ENCODE measurements at places on chromosomes 7 and 10.

- DNase-seq: no peak
Observed at GRCh38 chr7:23276947-23277346, 22.2 kb upstream of the MALSU1 start.

DNA sequence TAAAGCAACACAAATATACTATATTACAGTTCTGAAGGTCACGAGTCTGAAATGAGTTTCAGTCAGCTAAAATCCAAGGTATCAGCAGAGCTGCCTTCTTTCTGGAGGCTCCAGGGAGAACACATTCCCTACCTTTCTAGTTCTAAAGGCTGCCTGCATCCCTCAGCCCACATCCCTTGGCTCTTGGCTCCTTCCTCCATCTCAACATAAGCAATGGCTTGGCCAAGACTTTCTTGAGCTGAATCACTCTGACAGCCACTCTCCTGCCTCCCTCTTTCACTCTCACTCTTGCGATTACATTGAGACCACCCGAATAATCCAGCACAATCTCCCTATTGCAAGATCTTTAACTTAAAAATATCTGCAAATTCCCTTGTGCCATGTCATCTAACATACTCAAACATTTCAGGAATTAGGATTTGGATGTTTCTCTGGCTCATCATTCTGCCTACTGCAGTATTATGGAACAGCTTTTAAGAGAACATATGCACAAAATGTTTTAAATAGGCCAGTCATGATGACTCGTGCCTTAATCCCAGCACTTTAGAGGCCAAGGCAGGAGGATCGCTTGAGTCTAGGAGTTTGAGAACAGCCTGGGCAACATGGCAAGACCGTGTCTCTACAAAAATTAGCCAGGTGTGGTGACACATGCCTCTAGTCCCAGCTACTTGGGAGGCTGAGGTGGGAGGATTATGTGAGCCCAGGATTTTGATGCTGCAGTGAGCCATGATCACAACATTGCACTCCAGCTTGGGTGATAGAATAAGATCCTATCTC lies 144.2 kb upstream of the VSTM2A start:
- no peak for DNase-seq

- DNase-seq: peak; percentile 15
Observed at GRCh38 chr10:122567056-122567660, 6.6 kb downstream of the DMBT1 start.

DNA sequence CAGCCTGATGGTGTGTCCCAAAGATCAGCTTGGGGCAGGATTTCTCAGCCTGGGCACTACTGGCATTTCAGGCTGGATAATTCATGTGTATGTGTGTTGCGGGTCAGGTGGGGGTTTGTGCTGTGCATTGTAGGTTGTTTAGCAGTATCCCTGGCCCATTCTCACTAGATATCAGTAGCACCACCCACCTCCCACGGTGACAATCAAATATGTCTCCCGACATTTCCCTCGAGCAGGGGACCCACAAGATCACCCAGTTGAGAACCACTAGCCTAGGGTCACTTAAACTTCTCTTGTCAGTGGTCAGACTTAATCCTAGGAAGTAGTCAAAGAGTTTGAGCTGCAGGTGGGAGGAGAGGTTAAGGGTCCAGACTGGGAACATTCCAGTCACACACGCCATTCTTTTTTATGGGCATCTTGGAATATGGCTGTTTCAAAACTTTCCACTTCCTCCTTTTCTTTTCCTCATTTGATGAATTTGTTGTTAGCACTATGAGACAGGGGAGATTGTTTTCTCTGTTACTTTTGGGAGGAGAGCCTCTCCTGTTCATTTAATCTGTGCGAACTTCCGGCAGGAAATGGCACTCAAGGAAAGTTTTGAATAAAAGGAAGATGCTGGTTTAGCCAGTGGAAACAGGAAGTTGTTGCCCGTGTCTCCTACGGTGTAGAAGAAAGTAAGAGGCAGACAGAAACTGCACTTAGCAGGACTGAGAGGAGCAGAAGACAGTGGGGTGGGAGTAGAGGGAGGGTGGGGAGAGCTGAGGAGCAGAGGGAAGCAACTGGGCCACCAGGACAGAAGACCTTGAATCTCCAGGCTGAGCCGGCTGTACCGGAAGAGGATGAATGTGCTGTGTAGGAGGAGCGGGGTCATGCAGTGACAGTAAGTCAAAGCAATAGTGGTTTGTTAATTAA lies 17.6 kb upstream of the EXOC6 start:
- DNase-seq: peak; percentile 18

GRCh38 chr7:16260236-16260728 lies 161.1 kb downstream of the CRPPA start:
- no peak for DNase-seq

- DNase-seq: no peak
Observed at GRCh38 chr10:69643779-69644657, 14.0 kb downstream of the FAM241B start.

DNA sequence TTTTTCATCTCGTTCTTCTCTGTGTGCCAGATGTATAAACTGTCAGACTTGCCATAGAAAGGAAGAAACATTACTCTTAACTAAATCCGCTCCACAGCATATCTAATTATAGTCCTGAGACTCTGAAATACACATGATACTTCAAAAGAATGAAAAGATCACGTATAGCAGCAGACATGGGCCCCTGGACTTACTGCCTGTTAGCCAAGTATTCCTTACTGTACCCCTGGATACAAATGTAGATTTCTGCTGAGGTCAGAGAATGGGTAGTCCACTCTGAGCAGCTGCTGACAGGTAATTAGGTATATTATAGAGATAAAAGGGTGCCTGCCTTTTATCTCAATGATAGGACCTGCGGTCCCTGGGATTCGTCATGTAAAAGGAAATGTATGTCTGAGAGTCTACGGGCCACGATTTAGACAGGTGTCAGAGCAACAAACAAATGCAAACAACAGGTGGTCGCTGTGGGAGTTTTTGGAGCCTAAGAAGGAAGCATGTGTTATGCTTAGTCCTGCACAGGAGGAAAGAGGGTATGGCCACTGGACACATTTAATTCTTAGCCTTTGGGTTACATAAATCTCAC lies 69.4 kb downstream of the VOPP1 start:
- DNase-seq: no peak

GRCh38 chr10:74909670-74910069 lies 83.3 kb downstream of the KAT6B start:
- no peak for DNase-seq

All from stimulated activated CD4-positive, alpha-beta T cell treated with anti-CD3 and anti-CD28 coated beads, Interleukin-12 subunit alpha, Interleukin-12 subunit beta, amount 100 ng/mL, for 4 hours (primary cell).